ENCODE measurements at places on chromosomes 5 and 9.
A peak's percentile ranks its signal among the peaks of the same experiment; 100 is the strongest.

GRCh38 chr5:167049043-167049663, 1242.3 kb upstream of the WWC1 start:
- peak; percentile 30 for DNase-seq

DNA sequence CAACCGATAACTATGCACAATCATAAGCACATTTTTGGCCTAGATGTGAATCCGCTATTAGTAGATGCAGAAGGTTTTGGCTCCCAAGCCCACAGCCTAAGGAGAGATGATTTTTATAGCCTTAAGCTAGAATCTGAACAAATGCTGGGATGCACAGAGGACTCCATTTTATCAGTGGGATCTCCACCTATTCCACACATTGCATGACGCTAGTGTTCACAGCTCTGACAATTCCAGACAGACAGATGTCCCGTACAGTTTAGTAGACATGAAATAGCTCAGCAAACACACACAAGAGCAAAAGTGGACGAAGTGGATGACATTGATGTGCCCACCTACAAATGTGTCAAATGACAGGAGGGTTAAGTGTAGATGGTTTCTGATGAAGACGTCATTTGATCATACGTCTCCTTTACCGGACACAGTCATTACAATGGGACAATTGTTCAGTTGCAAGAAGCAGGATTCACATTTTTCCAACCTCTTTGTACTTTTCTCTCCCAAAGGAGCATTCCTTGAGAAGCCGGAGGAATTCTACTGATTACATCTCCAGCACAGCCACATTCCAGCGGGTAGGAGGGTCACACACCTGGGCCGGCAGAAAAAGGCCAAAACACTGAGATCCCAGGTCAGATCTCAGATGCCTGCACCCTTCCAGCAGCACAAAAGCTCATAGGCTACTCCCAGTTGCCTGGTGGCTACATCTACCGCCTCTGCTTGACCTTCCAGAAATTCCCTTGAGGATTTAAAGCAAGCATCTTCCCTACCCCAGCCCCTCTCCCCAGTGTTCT, 202.4 kb downstream of the SLIT3 start:
- DNase-seq = no peak

DNA sequence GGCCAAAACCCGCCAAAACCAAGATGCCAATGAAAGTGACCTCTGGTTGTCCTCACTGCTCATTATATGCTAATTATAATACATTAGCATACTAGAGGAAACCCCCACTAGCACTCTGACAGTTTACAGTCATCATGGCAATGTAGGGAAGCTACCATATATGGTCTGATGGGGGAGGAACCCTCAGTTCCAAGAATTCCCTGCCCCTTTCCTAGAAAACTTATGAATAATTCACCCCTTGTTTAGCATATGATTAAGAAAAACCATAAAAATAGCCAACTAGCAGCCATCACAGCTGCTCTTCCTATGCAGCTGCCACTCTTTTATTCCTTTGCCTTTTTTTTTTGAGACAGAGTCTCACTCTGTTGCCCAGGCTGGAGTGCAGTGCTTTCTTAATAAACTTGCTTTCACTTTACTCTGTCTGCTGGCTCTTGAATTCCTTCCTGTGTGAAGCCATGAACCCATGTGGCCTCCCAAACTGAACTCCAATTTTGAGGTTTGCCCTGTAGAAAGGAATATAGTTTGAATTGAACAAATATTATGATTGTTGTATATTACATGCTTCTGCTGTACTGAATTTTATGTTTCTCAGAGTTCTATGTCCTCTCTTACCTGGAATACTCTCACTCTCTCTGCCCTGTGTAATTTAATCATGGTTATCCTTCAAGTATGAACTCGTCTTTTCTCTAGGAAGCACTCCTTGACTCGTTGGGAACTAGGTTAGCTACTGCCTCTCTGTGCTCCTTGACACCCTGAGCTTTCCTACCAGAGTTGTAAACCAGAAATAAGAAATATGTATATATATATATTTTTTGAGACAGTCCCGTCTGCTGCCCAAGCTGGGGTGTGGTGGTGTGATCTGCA, 59.8 kb downstream of the KIAA1958 start:
- DNase-seq = peak; percentile 65

DNA sequence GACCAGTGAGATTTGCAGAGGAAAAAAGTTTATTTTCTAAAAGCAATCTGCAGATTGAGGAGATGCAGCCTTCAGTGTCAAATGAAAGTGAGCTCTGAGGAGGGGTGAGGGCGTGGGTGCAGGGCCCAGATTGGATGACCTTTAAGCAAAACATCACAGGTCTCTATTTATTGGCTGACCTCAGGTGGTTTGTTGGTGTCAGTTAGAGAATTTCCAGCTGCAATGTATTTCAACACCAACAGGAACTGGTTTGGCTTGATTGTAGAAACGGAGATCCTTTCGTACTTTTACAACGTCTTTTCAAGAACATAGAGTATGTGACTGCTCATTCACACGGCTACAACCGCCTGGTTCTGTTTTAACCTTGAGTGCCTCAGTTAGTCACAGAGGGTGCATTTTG, 1069.1 kb downstream of the EFNA5 start:
- peak; percentile 87 for DNase-seq

DNA sequence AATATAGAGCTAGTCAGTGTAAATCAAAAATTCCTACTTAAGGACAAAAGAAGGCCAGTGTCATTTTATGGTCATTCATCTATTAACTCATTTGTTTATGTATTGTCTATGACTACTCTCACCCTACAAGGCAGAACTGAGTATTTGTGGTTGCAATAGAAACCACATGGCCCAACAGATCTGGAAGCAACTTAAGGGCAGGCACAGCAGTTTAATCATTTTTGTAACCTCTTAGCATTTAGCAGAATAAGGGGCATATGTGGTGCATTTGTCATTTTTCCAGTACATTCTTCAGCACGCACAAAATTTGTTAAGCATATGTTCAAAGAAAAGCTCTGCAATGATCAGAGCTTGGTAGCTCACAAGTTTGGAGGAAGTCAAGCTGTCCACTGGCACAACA, 1.1 kb downstream of the FKBP15 start:
- DNase-seq = peak; percentile 88

DNA sequence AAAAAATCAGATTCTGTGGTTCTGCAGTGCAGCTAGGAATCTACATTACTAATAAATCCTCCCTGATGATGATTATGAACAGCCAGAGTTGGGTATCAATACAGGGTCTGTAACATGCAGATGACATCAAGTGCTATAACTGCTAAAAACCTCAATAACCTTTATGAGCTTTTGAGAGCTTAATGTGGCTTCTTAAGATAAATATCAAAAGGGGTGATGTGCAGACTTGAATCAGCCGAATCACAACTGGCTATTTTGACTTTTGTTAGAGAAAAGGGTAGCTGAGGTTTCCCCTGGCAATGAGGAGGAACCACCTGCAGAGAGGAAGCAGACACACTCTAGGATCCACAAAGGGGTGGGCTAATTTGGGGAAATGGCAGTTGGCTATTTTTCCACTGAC, 30.2 kb downstream of the CAPSL start:
- DNase-seq = peak; percentile 36

- no peak for DNase-seq
Measured at GRCh38 chr9:7259544-7260241, 501.9 kb downstream of the KDM4C start.

DNA sequence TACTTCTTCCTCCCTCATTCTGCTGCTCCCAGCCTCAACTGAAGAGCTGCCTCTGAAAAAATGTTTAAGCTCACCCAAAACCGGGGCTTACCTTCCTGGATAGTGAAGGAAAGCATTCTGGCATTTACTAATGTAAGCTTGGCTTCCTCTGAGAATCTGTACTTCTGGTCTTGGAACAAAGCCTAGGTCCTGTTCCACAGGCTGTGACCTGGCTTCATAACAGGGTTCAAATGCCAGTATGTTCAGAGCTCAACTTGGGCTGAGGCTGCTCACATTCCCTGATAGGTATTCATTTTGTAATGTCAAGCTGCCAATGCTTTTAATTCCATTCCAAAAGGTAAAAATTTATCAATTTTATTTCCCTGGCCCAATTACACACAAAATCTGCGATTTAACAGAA, 411.7 kb upstream of the KCNN2 start:
- DNase-seq = no peak

DNA sequence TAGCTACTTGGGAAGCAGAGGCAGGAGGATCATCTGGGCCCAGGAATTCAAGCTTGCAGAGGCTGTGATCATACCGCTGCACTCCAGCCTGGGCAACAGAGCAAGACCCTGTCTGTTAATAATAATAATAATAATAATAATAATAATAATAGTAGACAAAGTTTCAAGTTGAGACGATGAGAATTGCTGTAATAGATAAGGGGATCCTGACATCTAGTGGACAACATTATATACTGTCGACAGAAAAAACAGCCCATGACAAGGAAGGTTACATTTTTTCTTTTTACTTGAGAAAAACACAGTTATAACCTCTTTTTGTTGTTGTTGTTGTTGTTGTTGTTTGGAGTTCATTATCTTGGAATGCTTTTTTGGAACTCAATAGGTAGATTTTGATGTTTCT, 35.3 kb downstream of the NDFIP1 start:
- peak; percentile 6 for DNase-seq

DNA sequence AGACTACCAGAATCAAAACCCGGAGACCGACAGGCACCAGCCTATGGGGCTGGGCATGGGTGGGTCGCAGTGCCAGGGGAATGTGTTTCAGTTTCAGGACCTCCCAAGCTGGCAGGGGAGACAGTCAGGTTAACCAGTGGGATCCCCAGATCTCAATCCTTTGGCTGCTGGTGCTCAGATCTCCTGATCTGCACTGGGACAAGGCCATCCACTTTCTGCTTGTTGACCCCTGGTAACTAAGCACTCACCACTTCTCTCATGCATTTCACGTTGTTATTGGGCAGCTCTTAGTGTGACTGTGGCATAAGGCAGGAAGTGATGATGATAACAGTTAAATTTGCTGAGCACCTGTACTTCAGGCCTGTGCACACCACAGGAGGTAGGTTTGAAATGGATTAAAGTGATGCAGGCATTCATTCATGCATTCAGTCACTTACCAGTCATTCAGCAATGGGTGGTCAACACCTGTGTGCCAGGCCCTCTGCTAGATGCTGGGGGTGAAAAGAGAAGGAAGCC, 42.1 kb upstream of the STXBP1 start:
- DNase-seq = no peak

GRCh38 chr9:27701016-27701415, 127.7 kb upstream of the C9orf72 start:
- DNase-seq = peak; percentile 48

DNA sequence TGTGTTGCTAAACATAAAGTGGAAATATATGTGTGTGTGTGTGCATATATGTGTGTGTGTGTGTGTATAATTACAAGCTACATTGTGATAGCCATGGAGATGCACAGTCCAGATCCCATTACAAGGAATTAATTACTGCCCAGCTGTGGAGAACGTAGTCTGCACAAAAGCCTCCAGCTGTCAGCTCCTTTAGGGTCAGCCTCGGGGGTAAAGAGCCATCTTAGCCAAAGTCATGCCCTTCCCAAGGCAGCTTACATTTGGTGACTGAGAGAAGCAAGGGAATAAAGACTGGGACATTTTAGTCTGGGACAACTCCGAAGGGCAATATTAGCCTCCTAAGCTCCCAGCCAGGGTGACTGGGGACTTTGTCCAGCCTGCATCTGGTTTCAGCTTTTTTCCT, 21.9 kb upstream of the FOCAD start:
- no peak for DNase-seq

GRCh38 chr5:31738199-31738598, 99.3 kb downstream of the PDZD2 start:
- DNase-seq = no peak

GRCh38 chr9:1024112-1024511, 26.0 kb upstream of the DMRT2 start:
- no peak for DNase-seq

GRCh38 chr5:23164971-23165370, 311.8 kb upstream of the CDH12 start:
- no peak for DNase-seq

- DNase-seq = no peak
Measured at GRCh38 chr9:95373782-95374487, 56.4 kb upstream of the FANCC start.

- DNase-seq = no peak
Measured at GRCh38 chr9:2059274-2059929, 44.3 kb downstream of the SMARCA2 start.

GRCh38 chr5:109030360-109031143, 282.9 kb downstream of the FER start:
- DNase-seq = no peak

- DNase-seq = no peak
Measured at GRCh38 chr9:8095672-8096086, 296.1 kb upstream of the DMAC1 start.

DNA sequence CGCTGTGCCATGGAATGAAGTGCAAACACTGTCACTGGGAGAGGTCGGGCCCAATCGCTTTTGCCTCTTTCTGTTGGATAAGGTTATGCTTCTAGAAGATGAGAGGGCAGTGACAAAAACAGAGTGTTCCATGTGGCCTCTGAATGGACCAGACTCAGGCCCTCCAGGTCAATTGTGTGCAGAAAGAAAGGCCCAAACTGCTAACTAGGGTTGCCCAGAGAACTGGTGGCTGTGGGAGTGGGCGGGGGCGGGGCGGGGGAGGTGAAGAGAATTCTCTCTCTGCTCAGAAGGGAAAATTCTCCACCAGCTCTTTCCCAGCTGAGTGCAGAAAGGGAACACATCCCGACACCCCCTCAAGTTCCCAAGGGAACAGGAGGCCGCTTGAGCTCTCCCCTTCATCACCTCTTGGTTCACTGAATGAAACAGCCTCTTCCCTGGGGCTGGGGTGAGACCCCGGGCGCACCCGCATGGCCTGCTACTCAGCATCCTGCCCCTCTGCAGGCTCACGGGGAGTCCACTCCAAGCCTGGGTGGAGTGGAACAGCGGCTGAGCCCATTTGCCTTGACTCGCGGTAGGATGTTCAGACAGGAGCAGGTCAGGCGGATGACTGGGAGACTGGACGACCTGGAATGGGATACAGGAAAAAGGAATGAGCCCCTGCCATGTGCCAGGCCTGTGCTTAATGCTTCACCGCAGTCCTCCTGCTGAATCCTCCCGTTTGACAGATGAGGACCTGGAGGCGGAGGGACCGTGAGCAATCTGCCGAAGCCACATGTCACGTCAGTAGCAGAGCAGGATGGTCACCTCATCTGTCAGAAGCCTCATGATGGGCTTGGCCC, 93.8 kb upstream of the FANCC start:
- DNase-seq = no peak

DNA sequence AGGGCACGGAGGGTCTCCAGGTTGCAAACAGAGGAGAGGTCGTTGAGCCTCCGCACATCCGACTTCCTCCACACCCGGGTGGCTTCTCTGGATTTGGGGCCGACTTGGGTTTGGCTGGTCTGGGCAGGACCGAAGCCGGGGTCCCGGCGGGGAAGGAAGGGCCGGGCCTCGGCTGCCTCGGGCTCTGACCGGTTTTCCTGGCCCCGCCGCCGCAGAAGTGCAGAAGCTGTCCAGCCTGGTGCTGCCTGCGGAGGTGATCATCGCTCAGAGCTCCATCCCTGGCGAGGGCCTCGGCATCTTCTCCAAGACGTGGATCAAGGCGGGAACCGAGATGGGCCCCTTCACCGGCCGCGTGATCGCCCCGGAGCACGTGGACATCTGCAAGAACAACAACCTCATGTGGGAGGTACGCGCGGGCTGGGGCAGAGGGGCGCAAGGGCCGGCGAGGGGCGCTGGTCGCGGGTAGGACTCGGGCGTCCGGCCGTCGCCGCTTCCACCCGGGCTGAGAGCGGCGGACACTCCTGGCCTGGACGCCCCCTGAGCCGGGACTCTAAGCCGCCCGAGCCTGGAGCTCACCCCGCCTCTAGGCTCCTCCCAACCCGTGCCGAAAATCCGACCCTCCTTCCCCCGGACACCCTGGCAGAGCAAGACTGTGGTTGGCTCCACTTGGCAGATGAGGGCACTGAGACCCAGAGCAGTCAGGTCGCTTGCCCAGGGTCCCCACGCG, 2.2 kb downstream of the PRDM12 start:
- no peak for DNase-seq

Data from MV-4-11 (cell line).